ENCODE measurements at places on chromosomes 16 and 17.
A peak's percentile ranks its signal among the peaks of the same experiment; 100 is the strongest.

- no peak for DNase-seq
These were observed 46.6 kb upstream of the SLC38A10 start for GRCh38 chr17:81341516-81342268.

DNA sequence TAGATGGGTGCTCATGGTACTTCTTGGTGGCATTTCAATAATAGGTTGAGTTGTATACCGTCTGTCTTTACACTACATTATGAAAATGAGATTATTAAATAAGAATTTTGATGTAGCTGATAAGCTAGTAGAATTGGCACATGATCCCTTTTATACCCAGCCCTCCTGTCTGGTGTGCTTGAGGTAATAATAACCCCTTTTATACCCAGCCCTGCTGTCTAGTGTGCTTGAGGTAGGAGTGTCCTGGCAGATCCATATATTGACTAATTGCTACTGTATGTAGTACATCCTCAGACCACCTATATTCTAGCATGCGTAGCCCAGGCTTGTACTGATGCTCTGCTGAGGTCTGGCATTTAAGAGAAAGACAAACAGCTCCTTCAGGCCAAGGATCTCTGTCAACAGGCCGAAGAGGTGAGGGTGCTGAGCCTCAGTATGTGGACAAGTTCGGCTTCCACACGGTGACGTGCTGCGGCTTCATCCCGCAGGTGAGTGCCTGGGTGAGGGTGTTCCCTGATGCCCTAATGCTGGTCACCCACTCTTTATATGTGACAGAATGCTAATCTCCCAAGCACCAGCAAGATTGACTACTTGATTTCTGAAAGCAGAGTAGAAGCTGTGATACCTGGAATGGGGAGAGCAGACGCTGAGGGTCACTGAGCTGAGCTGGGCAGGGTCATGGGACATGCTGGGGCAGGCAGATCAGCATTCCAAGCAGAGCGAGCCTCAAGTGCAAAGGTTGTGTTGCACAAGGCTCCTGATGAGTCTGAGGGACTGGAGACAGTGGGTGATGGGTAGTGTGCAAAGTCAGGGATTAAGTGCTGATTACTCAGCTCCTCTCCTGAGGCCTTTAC is 5.7 kb downstream of the FN3K start:
- no peak for DNase-seq

DNA sequence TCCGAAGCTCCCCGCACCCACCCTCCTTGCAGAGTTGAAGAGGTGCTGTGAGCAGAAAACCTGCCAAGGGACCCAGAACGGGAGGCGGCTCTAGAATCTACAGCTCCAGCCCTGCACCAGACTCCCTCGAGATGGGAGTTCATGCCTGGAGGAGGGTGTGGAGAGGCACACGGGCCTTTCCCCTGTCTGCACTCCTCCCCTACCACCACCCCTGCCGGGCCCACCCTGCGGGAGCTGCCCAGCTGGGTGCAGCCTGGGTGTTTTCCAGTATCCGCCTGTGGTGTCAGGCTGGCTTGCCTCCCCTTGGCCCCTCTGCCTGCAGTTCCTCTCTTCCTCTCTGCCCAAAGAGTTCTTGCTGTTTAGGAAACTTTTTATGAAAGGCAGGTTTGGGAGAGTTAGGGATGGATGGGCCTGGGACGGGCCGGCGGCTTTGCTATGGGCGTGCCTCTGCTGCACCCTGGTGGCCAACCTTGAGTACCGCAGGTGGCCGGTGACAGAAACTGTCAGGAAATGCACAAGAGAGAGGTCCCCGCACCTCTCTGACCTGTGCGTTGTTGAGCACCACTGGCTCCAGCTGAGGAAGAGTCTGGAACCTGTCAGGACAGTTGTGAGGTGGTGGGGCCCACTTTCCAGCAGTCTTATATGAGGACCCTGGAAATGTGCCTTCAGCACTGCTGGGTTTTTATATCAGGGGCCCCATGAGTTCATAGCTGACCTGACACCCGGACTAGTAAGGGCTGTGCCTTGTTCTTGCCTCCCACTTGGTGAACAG is 354.1 kb downstream of the SEC14L1 start:
- peak; percentile 49 for DNase-seq

GRCh38 chr17:83123896-83124801 is 44.7 kb downstream of the METRNL start:
- DNase-seq = no peak

DNA sequence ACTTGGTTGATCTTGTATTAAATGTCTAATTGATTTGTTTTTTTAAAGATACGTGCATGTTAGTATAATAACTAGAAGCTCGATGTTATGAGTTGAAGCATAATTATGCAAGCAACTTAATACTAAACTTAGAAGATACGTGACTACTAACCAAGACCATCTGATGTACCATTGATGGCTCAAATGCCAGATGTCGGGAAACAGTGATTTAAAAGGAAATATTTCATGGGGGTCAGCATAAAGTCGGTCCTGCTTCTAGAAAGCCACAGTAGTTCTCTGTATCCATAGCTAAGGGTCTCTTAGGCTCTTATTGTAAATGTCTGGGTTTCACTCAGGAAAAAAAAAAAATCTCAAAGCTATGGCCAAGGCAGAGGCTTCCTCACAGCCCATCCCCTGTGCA is 61.2 kb upstream of the RBFOX1 start:
- DNase-seq = no peak

- no peak for DNase-seq
These were observed 3.4 kb upstream of the HP start for GRCh38 chr16:72050769-72051464.

DNA sequence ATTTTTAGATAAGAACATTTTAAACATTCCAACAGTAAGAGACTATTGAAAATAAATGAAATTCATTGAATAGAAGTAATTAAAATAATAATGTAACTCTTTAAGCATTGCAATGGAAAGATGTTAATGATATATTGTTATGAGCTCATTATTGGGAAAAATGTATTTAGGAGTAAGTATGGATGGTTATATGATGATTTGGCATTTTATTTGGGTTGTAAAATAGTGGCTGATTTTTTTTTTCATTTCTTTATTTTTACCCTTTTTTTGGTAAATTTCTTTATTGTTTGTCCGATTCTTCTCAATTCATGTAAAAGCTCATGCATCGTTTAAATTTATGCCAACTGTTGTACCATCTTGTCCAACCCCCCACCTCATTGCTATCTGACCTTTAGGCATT is 539.9 kb downstream of the HS3ST4 start:
- DNase-seq = no peak

DNA sequence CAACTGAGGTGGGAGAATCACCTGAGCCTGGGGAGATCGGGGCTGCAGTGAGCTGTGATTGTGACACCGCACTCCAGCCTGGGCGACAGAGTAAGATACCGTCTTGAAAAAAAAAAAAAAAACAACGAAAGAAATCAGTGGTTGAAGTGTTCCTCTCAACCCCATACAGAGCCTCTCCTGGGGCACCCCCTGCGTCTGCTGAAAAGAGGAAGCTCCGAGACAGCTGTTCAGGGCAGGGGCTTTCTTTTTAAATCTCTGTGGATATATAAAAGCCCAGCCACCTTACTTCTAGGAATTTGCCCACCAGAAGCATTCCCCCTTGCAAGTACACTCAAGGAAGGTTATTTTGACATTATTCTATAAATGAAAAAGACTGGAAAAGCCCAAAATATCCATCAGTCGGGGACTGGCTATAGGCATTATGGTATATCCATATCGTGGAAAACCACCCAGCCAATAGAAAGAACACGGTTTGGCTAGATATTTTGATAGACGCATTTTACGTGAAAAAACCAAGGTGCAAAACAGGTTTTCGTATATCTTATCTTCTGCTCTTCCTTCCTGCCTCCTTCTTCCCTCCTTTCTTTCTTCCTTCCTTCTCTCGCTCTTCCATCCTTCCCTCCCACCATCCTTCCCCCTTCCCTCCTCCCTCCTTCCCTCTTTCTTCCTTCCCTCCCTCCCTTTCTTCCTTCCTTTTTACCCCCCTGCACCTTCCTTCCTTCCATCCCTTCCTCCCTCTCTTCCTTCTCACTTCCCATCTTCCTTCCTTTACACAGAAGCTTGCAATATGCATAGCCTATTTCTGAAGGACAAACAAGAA is 9.2 kb upstream of the CCL22 start:
- DNase-seq = no peak

GRCh38 chr16:2963723-2964474 is at the start of gene KREMEN2:
Gene KREMEN2 (plus strand): TSS chr16:2964275. CDS start chr16:2964521, 246 bp downstream.
- no peak for DNase-seq

- no peak for DNase-seq
These were observed 470.7 kb downstream of the HS3ST3B1 start for GRCh38 chr17:14771543-14771942.

GRCh38 chr17:36818134-36818825 is 119.0 kb upstream of the LHX1 start:
- no peak for DNase-seq

DNA sequence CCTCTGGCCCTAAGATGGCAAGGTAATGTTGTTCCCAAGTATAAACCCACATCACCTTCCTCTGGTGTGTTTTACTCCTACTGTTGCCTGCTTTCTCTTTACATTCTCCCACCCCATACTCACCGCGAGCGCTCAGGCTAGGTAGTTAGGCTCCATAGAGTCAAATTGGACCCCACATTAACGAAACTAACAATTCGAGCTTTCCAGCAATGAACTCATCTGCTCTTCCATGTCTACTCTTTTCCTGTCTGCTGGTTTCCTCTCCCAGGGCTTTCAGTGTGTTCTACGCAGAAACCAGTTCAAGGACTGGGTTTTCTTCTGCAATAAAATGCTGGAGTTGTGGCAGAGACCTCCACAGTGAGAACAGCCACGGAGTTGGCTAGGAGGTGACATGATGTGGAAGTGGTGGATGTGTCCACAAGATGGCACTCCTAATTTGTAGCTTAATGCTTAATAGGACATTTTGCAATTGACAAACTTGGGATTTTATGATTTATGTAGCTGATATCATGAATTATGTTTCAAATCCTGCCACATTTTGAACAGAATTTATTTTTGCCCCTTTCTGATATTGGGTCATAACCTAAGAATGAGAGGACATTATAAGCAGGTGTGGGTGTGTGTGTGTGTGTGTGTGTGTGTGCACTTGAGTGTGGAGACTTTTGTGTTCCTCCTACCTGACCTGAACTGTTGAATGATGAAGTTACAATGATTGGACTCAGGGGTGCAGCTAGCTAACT is 2.2 kb upstream of the UQCRC2 start:
- no peak for DNase-seq

DNA sequence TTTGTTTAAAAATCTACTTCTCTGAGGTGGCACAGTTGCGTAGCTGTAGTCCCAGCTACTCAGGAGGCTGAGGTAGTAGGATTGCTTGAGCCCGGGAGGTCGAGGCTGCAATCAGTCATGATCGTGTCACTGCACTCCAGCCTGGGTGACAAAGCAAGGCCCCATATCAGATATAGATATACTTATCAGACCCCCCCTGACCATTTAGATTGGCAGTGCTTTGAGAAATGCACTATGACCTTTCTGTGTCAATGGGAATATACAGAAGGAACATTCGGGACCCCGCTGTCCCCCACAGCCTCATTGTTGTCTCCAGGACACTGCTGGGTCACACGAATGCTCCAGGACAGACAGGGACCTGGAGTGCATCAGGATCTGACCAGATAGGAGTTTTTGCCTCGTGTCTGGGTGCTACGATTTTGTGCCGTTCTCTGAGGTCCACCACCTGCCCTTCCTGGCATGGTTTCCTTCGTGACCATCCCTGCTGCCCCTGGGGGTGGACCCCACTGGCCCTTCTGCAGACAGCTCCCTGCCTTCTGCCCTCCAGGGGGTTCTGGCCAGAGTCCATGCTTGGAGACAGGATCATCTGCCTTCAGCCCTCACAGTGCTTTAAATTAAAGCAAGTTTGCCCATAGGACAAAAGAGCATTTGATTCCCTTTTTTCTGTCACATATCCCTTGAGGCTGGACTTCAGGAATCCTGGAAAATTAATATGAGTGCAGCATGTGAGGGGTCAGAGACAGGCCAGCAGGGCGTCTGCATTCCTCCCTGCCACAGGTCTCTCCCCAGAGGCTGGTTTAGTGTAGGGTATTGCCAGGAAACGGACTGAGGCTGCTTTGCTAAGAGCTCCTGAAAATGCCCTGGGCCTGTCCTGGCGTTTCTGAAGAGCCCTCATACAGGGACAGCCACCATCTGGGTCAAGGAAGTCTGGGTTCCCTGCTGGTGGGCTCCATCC is 19.3 kb downstream of the PLD6 start:
- no peak for DNase-seq

Data from anterior cingulate cortex (tissue), 58 donors.